NCI-H526 (cell line): ENCODE measurements at places on chromosomes 6 and 20.

- peak; percentile 86 for DNase-seq
Observed at GRCh38 chr6:52551483-52552277, 25.2 kb downstream of the TRAM2 start.

DNA sequence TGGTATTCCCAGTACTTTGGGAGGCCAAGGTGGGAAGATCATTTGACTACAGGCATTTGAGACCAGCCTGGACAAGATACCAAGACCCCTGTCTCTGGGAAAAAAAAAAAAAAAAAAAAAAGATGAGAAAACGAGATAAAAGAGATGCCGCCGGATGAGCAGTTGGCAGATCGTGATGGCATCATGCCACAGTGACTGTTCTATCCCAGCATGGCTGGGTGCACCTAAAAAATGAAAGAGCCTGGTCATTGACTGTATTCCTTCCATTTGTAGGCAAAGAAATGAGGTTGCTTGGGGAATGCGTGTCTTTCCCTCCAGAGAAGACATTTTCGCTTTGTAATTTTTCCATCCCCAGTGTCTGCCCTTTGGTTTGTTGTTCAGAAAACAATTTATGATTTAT lies 12.9 kb downstream of the AKAP12 start:
- DNase-seq, result no peak

DNA sequence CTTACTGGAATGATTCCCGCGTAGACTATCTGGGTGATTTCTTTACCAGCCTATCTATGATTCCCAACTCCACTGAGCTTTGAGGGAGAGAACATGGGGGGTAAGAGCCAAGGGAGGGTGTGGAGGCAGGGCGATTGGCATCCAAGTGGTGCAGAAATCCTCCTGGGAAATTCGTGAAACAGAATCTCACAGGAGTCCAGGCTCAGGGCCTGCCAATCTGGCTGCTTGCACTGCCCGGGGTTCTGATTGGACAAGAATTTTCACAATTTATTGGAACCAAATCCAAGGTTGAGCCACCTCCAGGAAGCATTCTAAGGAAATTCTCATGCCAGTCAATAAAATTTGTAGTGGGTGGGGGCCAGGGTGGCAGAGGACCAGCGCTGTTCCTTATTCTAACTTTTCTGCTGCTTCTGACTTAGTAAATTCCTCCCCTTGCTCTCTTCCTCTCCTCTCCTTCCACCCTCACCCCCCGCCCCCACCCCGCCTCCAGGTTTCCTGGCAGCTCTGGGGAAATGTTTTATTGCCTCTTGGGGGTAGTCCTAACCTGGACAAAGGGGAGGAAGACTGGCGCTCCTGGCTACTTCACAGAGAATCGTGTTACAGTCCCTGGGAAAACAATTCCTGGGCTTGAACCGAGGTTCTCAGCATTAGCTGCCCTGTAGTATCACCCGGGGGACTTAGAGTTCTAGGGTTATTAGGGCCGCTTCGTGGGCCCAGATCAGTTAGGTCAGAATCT lies 3.1 kb downstream of the BMP6 start:
- DNase-seq, result peak; percentile 4

GRCh38 chr6:4981761-4982160 lies 22.1 kb downstream of the RPP40 start:
- DNase-seq, result no peak

- DNase-seq, result no peak
Observed at GRCh38 chr20:20493701-20494100, 125.8 kb downstream of the INSM1 start.

GRCh38 chr20:46365487-46366220 lies 40.8 kb downstream of the ELMO2 start:
- no peak for DNase-seq

DNA sequence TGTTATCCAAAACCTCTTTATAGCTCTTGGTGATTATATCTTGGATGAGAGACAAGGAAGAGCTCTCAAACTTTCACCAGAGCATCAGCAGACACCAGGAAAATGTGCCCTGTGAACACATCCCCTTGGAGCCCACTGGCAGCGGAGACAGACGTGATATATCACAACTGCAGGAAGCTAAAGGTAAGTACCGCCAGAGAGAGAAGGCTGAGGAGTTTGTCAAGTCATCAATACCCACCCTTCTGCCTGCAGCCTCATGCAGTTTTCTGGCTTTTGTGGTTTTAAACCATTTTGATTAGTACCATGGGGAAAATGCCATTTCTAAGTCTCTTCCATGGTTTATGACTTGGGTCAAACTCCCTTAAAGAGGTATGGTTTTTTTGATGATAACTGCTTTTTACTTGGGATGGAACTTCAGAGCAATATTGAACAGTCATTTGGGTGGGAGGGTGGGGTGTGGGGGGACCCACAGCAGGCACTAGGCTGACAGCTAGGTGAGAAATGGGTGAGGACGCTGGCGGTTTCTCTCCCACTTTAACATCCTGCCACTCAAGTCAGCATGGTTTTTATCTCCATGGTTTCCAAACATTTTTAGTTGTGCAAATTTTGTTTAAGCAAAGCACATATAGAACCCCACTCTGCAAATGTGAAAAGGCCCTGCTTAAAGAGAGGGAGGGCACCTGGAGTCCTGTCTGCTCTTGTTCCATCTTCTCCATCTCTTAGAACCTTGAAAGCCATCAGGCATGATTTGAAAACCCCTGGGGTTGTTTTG lies 108.4 kb downstream of the SCML4 start:
- no peak for DNase-seq

GRCh38 chr6:155240905-155241600 lies 22.8 kb upstream of the CLDN20 start:
- DNase-seq, result no peak

GRCh38 chr6:155328539-155329459 lies 14.5 kb upstream of the TFB1M start:
- peak; percentile 86 for DNase-seq

GRCh38 chr6:47242483-47243386 lies 67.0 kb downstream of the TNFRSF21 start:
- DNase-seq, result peak; percentile 44

DNA sequence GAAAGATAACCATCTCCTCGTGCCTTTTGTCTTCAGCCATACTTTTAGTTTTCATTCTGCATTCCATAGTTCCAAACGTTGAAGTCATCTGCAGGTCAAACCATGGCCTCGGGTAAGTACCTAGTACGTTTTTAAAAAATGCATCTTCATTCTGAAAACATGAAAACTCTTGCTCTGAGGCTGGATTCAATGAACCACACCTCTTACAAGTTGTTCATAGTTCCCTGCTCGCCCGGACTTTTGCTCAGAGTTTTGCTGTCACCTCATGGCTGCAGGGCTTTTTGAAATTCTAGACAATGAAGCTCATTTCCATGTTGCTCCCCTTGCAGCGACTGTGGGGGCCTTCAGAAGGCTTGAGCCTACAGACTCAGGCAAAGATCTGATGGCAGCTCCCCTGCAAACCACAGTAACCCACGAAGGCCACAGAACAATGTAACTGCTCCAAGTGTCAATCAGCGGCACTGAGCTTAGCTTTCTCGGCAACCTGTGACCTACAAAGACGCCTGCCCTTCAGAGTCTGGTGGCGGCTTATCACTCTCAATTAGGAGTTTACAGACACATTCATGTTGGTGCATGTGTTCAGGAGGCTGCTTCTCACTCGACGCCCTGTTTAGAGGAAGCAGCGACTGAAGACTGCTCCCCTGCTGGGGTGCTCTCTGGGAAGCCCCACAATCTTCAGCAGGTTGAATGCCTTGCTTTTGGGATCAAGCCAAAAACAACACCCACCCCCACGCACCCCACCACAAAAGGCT lies 61.2 kb downstream of the FOXC1 start:
- DNase-seq, result no peak

- no peak for DNase-seq
Observed at GRCh38 chr6:131043902-131044447, 19.1 kb downstream of the EPB41L2 start.

DNA sequence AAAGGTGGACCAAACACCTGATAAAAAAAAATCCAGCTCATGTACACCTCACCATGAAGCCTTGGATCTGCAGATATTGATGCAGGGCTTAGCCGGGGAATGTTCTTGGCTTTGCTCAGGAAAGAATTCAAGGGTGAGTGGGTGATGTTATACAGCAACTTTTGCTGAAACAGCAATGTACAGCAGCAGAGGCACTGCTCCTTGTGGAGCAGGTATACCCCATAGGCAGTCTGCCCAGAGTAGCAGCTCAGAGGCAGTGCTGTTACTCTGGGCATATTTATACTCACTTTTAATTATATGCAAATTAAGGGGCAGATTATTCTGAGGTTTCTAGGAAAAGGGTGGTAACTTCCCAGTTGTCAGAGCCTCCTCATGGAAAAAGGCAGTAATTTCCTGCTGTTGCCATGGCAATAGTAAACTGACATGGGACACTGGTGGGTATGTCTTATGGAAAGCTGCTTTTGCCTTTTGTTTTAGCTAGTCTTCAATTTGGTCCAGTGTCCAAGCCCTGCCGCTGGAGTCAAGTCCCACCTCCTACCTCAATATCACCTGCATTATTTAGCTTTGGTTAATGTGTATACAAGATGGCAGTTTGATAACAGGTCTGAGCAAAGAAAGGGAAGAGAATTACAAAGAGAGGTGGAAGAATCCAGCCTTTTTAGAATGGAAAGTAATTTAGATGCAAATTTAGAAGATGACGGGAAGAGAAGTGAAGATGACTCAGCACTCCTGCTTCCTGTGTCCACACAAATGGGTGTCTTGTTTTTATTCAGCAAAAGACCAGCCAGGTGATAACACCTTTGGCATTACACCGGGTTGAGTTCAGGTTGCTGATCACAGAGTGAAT lies 110.1 kb upstream of the JAG1 start:
- peak; percentile 59 for DNase-seq
